ENCODE measurements at places on chromosomes 4 and X.

GRCh38 chr4:5747738-5748375 lies 36.9 kb downstream of the EVC start:
- DNase-seq: no peak

- no peak for DNase-seq
These were observed 20.7 kb downstream of the ARHGAP24 start for GRCh38 chr4:85495621-85496020.

DNA sequence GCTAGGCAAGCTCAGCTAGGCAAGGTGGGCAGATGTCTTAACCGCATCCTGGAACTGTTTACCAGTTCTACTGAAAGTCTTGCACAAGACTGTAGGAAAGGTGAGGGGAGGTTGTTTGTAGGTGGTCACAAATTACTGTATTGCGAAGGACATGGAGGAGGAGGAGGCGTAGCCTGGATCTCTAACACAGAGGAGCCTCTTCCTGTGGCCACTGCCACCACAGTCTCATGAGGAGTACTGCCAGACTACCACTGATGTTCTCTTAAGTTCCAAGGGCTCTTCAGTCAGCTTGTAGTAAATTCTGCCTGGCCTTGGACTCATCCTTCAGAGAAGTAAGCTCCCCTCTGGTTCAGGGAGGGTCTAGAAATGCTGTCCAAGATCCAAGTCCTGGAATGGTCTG lies 258.6 kb downstream of the FAT4 start:
- DNase-seq: no peak

DNA sequence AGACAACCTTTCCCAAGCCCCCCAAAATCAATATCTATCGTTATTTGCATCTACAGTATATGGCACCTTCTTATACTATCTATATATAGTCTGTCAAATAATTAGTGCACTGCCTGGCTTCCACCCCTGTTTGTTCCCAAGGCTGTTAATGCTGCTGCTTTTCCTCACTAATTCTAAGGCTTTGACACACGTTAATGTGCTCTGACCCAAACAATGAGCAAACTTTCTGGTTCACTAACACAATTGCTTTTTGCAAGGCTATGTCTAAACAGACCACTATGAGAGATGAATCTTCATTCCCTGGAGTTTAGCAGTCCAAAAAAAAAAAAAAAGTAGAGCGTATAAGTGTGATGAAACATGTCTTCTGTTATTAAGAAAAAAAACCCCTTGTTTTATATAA lies 360.9 kb upstream of the AGA start:
- no peak for DNase-seq

- no peak for DNase-seq
These were observed 175.4 kb downstream of the SH3BGRL start for GRCh38 chrX:81377329-81377728.

DNA sequence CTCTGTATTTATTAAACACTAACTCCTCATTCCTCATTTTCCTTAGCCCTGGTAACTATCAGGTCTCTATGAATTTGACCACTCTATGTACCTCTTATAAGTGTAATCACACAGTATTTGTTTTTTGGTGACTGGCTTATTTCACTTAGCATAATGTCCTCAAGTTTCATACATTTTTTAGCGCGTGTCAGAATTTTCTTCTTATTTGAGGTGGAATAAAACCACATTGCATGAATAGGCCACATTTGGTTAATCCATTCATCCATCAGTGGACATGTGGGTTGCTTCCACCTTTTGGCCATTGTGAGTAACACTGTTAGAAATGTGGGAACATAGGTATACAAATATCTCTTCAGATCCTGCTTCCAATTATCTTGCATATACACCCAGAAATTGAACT lies 341.2 kb upstream of the BOD1L1 start:
- no peak for DNase-seq

GRCh38 chrX:9765737-9766097 lies at the start of gene GPR143:
TSS of gene GPR143 (minus strand) at chrX:9765847. CDS start at chrX:9765817, 30 bp downstream.
- DNase-seq: no peak

GRCh38 chr4:158535130-158535614 lies 13.5 kb downstream of the RXFP1 start:
- no peak for DNase-seq

DNA sequence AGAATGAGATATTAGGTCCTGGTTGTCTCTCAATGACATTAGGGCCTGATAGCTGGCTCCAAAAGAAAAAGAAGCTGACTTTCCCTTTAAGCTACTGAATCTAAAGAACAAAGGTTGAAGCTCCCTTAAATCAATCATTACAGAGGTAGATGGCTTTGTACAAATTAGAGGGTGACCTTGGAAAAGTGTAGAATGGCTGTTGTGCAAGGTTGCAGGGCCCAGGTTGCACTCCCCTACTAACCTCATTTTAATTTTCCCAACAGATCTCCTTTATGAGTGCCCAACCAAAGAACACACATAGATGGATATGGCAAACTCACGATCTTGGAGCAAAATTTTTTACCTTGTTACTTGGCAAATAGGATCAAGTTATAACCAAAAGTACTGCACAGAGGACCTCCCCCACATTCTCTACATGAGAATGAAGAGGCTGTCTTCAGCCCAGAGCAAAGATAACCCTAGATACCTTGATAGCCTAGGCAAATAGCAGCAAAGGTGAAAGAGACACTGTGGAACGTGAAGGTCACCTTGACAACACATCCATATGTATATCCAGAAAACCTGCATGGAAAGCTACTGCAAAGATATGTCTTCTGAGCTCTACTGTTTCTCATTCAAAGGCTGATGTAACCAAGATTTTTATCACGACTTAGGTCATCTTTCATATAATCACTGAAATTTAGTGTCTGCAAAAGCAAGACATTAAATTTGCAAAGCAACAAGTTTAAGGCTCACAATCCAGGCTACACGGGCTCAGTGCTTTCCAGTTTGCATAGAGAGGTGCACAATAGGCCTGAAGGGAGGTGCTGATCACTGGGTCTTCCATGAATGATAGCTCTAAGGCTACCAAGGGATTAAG lies 23.0 kb downstream of the KLB start:
- no peak for DNase-seq

- no peak for DNase-seq
These were observed 79.5 kb downstream of the FAM184B start for GRCh38 chr4:17701882-17702281.

DNA sequence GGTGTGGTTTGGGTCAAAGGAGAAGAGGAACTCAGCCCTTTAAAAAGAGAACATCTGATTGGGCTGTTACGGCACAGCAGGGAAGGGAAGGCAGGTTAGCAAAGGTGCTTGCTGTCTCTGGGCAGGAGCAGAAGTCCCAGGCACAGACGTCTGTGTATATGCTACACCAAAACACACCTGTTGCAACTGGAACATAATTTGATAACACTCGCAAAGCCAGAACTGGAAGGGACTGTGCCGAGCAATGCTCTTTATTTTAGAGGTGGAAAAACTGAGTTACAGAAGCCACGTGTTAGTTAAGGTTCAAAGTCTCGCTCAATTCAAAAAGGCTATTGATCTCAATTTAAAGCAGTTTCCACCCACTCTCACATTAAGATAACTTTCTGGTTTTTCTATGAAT lies 2.2 kb upstream of the FAM114A1 start:
- DNase-seq: no peak

GRCh38 chr4:23368081-23368697 lies 521.7 kb downstream of the PPARGC1A start:
- DNase-seq: no peak
